ENCODE measurements at places on chromosomes 7 and 10. TPM values are rescaled to one million over a fixed set of nuclear protein-coding genes. Genes with fewer than 3 reads are reported as not detected.
A peak's percentile ranks its signal among the peaks of the same experiment; 100 is the strongest.

DNA sequence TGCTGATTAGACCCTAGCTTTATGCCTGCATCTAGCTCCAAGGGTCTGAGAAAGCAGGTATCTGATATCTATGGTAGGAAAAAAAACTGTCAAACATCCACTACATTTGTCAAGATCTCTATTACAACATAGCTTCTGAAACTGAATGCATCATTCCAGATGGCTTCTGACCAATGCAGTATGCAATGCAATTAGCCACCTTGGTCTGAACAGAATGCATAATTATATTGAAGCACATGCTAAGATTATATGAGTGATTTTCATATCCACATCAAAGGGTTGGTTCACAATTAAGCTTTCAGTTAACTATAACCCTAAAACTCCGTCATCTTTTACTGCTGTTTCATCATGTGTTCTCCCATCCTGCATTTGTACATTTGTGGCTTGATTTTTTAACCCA is 271.4 kb downstream of the POLR1F start:
- no peaks in the 10 kb centered on the region for H3K27me3 ChIP-seq
- no peaks in the 10 kb centered on the region for H3K4me1 ChIP-seq
- no peak overlapping the region for H3K27ac ChIP-seq
- H3K4me3 ChIP-seq: no peak overlapping the region

DNA sequence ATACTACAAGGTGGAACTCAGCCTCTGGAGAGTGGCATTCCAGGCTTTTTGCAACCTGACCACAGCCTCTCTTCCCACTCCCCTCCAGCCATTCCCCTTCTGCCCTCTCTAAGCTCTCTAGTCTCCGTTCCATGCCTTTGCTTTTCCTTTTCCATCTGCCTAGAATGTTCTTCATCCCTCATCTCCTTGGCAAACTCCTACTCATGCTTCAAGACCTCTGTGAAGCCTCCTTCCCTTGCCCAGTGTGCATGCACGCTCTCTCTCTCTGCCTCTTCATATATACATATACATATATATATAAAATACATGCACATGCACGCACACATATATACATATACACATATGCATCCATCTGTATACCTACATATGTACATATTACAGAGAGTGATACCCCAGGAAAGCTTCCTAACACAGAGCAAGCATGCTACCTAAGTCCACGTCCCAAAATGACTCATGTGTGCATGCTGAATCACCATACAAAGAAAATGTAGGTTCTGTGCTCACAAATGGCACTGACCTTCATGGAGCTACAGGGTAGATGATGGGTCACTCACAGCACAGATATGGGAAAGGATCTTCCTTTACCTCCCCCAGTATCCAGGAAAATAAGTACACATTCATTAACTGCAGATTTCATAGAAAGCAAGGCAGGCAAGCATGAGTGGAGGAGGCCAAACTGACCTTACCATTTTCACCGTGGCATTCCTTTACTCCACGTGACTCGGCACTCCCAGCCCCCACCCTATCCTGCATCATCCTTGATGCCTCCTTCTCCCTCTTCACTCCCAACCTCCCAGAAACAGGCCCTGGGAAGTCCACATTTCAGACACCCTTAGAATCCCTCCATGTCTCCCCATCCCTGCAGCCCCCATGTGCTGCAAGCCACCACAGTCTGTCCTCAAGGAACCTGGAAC is 238.4 kb upstream of the ZMIZ1 start:
- no peaks in the 10 kb centered on the region for H3K27me3 ChIP-seq
- DNase-seq: no peak
- H3K4me1 ChIP-seq: no peaks in the 10 kb centered on the region

GRCh38 chr10:120891365-120891764 is 40.2 kb downstream of the WDR11 start:
- no peak for DNase-seq
- H3K36me3 ChIP-seq: peaks cover 26% of the 10 kb centered on the region
- no peak overlapping the region for H3K27ac ChIP-seq
- no peaks in the 10 kb centered on the region for H3K4me1 ChIP-seq

GRCh38 chr10:14016011-14016536 is 314.6 kb downstream of the FRMD4A start:
- no peak overlapping the region for H3K4me3 ChIP-seq
- H3K4me1 ChIP-seq: no peaks in the 10 kb centered on the region
- no peak overlapping the region for H3K27ac ChIP-seq
- DNase-seq: no peak
- H3K36me3 ChIP-seq: no peaks in the 10 kb centered on the region

- no peaks in the 10 kb centered on the region for H3K36me3 ChIP-seq
- no peaks in the 10 kb centered on the region for H3K4me1 ChIP-seq
- H3K27ac ChIP-seq: no peak overlapping the region
- H3K4me3 ChIP-seq: no peak overlapping the region
Observed at GRCh38 chr7:151954866-151955820, 1.1 kb upstream of the GALNTL5 start.

DNA sequence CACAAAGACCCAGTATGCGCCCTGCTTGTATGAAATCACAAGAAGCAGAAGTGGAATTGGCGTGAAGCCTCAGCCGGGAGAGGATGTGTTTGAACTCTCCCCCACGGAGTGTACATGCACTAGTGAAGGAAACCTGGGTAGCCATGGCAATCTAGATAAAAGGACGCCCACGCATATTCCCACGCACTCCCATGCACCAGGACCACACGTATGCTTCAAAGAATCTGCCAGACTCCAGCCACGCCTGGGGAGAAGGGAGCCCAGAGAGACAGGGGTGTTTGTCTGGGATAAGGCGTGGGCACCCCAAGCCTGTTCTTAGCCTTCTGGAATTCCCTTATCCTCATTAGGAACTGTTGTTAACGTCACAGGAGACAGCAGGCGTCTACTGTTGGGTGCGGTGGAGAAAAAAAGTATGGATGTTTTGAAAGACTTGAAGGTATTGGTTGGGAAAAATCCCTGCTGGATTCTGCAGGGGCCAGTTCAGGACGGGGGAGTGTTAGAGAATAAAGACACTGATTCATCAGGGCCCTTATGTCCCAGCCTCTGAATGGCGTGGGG is 28.9 kb upstream of the ECHDC3 start:
- no peak for DNase-seq
- no peaks in the 10 kb centered on the region for H3K27me3 ChIP-seq
- no peaks in the 10 kb centered on the region for H3K36me3 ChIP-seq
- no peaks in the 10 kb centered on the region for H3K4me1 ChIP-seq

GRCh38 chr7:99265848-99266480 is 6.7 kb upstream of the MYH16 start:
- peaks cover 19% of the 10 kb centered on the region for H3K4me1 ChIP-seq
- DNase-seq: no peak
- no peak overlapping the region for H3K27ac ChIP-seq
- no peak overlapping the region for H3K4me3 ChIP-seq

- no peak for DNase-seq
- no peaks in the 10 kb centered on the region for H3K27me3 ChIP-seq
- peaks cover 9% of the 10 kb centered on the region for H3K4me1 ChIP-seq
- no peak overlapping the region for H3K4me3 ChIP-seq
- no peaks in the 10 kb centered on the region for H3K36me3 ChIP-seq
Observed at GRCh38 chr7:123538189-123538714, 3.9 kb upstream of the IQUB start.

- H3K36me3 ChIP-seq: peaks cover 5% of the 10 kb centered on the region
- no peaks in the 10 kb centered on the region for H3K27me3 ChIP-seq
- H3K4me1 ChIP-seq: peaks cover 35% of the 10 kb centered on the region
- no peak overlapping the region for H3K4me3 ChIP-seq
- DNase-seq: no peak
Observed at GRCh38 chr10:113093188-113094113, 143.4 kb downstream of the TCF7L2 start.

DNA sequence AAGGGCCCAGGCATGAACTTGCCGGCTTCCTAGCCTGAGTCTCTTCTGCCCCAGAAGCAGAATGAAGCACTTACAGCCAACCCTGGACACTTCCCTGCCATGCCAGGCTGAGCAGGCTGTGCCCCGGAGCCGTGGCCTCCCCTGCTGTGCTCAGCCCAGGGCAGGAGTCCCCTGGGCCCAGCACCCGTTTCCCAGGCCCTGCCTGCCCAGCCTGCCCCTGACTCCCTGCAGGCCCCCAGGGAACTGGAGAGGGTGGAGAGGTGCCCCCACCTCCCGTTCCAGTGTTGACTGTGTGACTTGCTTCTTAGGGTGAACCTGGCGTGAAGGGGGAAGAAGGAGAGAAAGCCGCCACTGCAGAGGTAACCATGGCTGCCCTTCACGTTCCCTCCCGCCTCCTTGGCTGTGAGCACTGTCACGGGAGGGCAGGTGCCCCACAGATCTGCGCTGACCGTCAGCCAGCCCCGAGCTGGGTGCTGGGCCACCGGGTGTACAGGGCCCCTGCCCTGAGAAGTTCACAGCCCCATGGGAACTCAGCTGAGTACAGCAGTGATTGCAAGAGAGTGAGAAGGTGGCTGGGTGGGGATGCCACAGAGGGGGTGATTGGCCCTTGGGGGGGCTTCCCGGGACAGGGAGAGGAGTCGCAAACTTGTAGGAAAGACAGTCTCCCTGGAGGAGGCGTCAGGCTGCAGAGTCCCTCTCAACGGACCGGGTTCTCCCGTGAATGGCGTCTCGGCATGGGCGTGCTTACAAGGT is 75.9 kb downstream of the MYL10 start:
- no peaks in the 10 kb centered on the region for H3K36me3 ChIP-seq
- DNase-seq: no peak
- no peaks in the 10 kb centered on the region for H3K4me1 ChIP-seq
- no peak overlapping the region for H3K4me3 ChIP-seq
- H3K27ac ChIP-seq: no peak overlapping the region

GRCh38 chr10:46234026-46234425 is 52.8 kb upstream of the ANTXRL start:
- H3K4me3 ChIP-seq: no peak overlapping the region
- no peaks in the 10 kb centered on the region for H3K36me3 ChIP-seq
- H3K27me3 ChIP-seq: no peaks in the 10 kb centered on the region

DNA sequence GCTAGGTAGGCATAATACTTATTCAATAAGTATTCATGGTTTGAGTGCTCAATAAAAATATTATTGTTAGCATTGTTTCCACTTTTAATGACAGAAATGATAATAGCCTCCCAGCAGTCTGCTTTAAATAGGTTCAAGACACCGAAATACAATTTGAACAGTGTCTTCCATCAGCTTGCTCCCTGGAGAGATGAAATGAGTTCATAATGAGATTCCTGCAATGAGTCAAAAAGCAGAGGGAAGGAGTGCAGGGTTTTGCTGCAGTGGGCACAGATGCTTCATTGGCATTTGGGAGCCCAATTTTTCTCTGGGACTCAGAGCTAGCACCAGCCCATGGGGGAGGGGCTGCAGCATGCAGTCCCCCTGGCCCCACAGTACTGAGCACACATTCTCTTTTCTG is 32.6 kb upstream of the CHCHD3 start:
- H3K4me3 ChIP-seq: no peak overlapping the region
- no peaks in the 10 kb centered on the region for H3K27me3 ChIP-seq
- no peak overlapping the region for H3K27ac ChIP-seq
- no peak for DNase-seq
- H3K36me3 ChIP-seq: no peaks in the 10 kb centered on the region
- H3K4me1 ChIP-seq: no peaks in the 10 kb centered on the region

GRCh38 chr7:141239661-141240060 is 165.8 kb downstream of the TMEM178B start:
- no peak for DNase-seq
- no peak overlapping the region for H3K27ac ChIP-seq
- no peaks in the 10 kb centered on the region for H3K27me3 ChIP-seq
- H3K4me3 ChIP-seq: no peak overlapping the region
- H3K4me1 ChIP-seq: no peaks in the 10 kb centered on the region
- no peaks in the 10 kb centered on the region for H3K36me3 ChIP-seq

DNA sequence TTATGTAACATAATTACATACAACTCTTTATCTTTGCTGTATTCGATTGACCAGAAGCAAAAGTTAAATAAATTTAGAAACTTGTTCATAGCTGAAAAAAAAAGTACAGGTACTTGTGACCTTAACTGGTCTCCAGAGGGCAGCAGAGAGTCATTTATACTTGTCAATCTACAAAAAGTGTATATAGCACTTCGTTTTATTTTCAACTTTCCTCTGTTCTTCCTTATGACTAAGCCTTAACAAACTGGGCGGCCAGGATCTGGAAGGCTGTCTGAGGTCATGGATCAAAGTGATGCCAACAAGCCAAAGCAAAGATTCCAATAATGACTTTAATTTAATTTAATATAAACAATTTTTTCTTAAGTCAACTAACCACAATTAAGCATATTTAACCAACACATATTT is 29.8 kb downstream of the C10orf67 start:
- no peaks in the 10 kb centered on the region for H3K27me3 ChIP-seq
- no peak overlapping the region for H3K27ac ChIP-seq
- H3K4me3 ChIP-seq: no peak overlapping the region
- no peaks in the 10 kb centered on the region for H3K4me1 ChIP-seq

DNA sequence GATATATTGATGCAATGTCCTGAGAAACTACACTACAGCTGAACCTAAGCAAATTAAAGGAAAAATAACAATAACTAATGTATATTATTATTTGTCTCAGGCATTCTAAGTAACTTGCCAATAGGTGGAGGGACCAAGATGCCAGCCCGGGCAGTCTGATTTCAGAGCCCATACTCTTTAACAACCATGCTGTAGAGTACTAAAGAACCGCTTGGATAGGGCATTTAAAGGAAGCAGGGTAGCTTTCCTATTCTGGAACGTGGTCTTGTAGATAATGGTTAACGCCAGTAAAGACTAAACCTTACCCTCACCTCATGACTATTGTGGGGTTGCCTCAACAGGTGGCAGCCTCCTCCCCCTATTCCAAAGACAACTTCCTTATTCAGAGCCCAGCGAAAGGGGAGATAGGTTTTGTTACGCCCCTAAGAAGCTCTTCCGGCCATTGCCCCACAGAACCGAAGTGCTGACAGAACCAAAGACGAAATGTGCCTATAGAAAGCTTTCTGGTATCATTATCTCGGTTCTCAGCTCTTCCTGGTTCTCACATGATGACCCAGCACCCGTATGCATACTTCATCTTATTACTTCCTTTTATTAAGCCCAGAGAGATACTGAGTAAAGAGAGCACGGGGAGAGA is 707 bp upstream of the C1GALT1 start:
- H3K4me1 ChIP-seq: peaks cover 12% of the 10 kb centered on the region
- no peaks in the 10 kb centered on the region for H3K27me3 ChIP-seq
- H3K27ac ChIP-seq: peak overlapping the region; percentile 89
- no peak for DNase-seq

SLK gene
- 38.3 TPM for total RNA-seq

CFAP46 gene
- not detected for total RNA-seq

SEMA3E gene
- 3.4 TPM for total RNA-seq

Measured in thoracic aorta (tissue), 2 donors.